ENCODE measurements at places on chromosomes 5 and 9. TPM values are rescaled to one million over a fixed set of nuclear protein-coding genes. Genes with fewer than 3 reads are reported as not detected.

The TTC1 gene
- total RNA-seq = 44.0 TPM

The B4GALT1 gene
- total RNA-seq = 44.2 TPM

The HSPA9 gene
- total RNA-seq = 176 TPM

The SMIM33 gene
- total RNA-seq = 2.1 TPM

The FOXD4 gene
- total RNA-seq = 0.13 TPM

The TMOD1 gene
- total RNA-seq = 0.48 TPM

The ANXA2R gene
- 31.9 TPM for total RNA-seq

The SLU7 gene
- total RNA-seq = 59.6 TPM
